Spleen (tissue), 13 donors: ENCODE measurements at places on chromosomes 5 and 9. TPM values are rescaled to one million over a fixed set of nuclear protein-coding genes. Genes with fewer than 3 reads are reported as not detected.

Gene TMC1
- total RNA-seq = not detected

GRCh38 chr5:59357381-59357977 is 536.0 kb downstream of the PDE4D start:
- DNase-seq = peak; percentile 22

GRCh38 chr5:119070578-119070827 is 384 bp upstream of the DMXL1 start:
- peak; percentile 94 for DNase-seq

Gene FGF1
- total RNA-seq = 2.5 TPM

GRCh38 chr5:142110046-142110531 is 1.5 kb downstream of the NDFIP1 start:
- DNase-seq = no peak

Gene ADAMTS12
- 1.4 TPM for total RNA-seq

- no peak for DNase-seq
These were observed 17.6 kb upstream of the CDKN2B start for GRCh38 chr9:22026696-22027095.

Gene FOXD4L3
- total RNA-seq = not detected

GRCh38 chr5:105953616-105954015 is 1717.1 kb downstream of the EFNA5 start:
- DNase-seq = no peak

Gene C5orf58
- not detected for total RNA-seq

Gene PCDHB11
- 1.4 TPM for total RNA-seq

Gene OTULINL
- 43.4 TPM for total RNA-seq

- no peak for DNase-seq
These were observed 569.9 kb downstream of the RAB3C start for GRCh38 chr5:59152701-59153245.

DNA sequence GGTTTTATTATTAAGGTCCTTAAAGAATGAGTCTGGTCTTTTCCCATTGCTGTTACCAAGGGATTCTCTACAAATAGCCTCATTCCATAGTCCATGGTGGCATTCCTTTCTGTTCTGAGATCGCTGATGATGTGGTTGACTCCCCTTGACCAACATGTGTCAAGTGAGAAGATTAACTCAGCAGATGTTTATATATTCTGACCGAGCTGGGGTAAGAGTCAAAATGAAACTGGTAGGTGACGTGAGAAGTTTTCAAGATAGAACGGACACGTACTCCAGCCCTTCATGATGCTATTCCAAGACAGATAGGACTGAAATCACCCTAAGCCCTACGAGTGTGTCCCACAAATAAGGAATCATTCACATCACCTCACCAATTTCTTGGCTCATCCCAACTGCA is 155.5 kb upstream of the WWC1 start:
- DNase-seq = no peak

DNA sequence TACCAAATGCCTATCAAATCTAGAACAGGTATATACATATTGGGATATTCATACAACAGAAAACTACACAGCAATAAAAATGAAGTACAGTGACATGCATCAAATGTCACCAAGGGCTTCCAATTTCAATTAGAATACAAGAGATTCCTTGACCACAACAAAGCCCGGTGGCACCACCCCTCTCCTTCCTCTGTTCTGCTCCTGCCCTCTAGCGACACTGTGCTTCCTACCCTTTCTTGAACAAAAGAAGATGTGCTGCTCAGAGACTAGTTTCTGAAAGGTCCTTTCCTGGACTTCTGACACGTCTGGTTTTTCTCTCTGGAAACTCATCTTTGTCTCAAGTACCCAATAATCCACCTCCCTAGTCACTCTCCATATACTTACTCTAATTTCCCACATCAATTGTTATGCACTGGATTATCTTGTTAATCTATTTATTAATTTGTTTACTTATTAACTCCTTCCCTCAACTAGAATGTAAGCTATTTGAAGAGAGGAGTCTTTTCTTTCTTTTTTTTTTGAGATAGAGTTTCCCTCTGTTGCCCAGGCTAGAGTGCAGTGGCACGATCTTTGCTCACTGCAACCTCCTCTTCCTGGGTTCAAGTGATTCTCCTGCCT is 70.4 kb upstream of the CTSV start:
- no peak for DNase-seq

GRCh38 chr5:101253096-101253495 is 350.0 kb upstream of the ST8SIA4 start:
- DNase-seq = no peak

GRCh38 chr5:73691302-73692080 is 65.5 kb downstream of the ARHGEF28 start:
- DNase-seq = no peak

DNA sequence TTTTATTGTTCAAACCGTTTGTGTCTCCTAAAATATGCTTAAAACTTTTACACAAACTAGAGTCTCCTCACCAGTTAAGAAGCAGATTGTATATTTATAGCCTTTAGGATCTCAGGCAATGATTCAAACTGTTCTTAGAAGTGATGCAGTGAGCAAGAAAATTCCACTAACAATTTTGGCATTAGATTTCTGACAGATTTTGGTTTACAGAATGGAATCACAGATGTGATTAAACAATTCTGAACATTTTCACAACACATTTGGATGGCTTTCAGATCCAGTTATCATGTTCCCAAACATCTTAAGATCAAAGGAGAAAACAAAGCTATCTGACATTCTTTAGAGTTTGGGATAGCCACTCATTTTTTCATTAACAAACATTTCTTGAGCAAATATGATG is 181.7 kb upstream of the RIOK2 start:
- no peak for DNase-seq

Gene ACER2
- 2.7 TPM for total RNA-seq

DNA sequence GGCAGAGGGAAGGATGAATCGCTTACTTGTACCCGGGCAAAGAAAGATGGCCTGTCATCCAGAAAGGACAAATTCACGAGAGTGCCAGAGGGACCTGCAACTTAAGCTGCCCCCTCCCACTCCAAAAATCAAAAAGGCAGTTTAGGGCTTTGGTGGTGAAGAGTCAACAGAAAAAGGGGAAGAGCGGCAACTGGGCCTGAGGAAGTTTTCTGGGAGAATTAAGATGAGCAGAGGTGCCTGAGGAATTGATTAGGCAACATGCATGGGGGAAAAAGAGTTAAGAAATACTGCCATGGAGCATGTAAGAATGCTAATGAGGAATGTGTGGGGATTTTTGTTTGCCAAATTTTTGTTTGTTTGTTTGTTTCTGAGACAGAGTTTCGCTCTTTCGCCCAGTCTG is 1.8 kb upstream of the ACTL7B start:
- DNase-seq = no peak

Gene TEX53
- not detected for total RNA-seq

DNA sequence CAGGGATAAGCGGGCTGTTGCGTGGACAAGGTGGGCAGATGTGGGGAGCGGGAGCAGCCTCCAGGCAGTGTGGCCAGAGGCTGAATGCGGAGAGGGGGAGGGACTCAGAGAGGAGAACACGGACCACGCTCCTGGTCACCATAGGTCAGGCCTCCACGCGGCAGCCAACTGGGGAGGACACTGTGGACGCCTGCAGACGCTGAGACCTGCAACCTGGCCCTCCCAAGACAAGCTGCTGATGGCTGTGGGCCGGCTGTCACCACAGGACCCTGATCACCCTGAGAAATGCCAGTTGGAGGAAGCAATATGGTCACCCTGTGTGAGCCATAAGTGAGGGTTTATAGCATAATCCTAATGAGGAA is 16.8 kb downstream of the LPCAT1 start:
- no peak for DNase-seq

Gene ADGRD2
- 0.25 TPM for total RNA-seq

DNA sequence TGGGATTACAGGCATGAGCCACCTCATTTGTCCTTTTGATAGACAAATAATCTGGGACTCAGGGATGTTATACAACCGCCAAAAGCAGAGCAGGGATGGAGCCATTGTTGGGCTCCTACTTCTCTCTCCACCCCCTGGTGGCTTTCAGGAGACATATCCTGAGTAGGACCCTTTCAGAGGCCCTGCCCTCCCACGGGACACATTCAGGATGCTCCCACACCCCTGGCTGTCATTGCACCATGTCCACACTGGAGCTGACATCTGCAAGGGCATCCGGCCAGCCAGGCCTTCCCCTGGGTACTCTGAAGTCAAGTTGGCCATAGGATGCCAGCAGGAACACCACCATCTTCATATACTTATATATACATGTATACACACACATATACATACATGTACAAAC is 181.8 kb downstream of the SYK start:
- no peak for DNase-seq

GRCh38 chr9:93262537-93263310 is 78.8 kb downstream of the WNK2 start:
- peak; percentile 53 for DNase-seq

DNA sequence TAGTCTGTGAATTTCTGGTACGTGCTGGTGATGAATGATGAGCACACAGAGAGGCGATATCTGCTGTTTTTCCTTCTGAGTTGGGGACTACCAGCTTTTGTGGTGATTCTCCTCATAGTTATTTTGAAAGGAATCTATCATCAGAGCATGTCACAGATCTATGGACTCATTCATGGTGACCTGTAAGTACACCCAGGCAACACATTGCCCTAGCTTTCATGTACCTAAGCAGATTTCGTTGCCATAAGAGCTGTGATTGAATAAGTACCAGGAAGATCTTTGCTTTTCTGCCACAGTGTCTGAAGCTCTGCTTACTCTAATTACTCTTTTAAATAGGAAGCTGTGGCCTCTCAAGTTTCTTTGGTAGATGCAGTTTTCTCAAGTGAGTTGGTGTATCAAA is 397.8 kb downstream of the ARRDC3 start:
- DNase-seq = no peak

DNA sequence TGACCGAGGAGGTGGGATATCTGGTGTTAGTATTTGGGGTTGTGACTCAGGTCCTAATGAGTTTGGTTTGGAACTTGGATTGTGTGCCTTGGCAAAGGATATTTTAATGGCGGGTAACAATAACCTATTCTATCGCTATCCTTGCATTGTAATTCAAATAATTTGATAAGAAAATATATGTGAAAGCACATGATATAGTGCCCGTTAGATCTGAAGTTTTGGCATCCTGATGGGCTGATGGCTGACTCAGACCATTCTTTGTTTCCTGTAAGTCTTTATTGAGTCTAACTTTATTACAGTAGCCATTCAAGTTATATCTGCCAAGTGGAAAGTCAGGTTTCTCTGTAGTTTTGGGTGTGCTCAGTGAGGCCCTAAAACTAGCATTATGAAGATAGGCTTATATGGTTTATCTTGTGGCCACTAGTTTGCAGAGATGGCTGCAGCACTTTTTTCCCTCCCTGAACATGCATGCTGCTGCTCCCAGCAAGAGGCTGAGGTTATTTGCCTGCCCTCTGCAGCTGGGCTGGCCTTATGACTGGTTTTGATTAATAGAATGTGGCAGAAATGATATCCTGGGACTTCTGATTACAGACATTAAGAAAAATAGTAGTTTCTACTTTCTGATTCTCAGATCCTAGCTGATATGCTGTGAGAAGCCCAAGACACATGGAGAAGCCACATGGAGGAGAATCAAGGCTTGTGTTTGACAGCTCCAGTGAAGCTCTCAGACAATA is 46.6 kb downstream of the CFAP95 start:
- no peak for DNase-seq

- no peak for DNase-seq
These were observed 159.5 kb downstream of the BAAT start for GRCh38 chr9:101225271-101225670.

GRCh38 chr5:147484708-147485020 is 25.2 kb downstream of the DPYSL3 start:
- DNase-seq = no peak

GRCh38 chr9:133769511-133770075 is 31.4 kb upstream of the SARDH start:
- DNase-seq = peak; percentile 59

DNA sequence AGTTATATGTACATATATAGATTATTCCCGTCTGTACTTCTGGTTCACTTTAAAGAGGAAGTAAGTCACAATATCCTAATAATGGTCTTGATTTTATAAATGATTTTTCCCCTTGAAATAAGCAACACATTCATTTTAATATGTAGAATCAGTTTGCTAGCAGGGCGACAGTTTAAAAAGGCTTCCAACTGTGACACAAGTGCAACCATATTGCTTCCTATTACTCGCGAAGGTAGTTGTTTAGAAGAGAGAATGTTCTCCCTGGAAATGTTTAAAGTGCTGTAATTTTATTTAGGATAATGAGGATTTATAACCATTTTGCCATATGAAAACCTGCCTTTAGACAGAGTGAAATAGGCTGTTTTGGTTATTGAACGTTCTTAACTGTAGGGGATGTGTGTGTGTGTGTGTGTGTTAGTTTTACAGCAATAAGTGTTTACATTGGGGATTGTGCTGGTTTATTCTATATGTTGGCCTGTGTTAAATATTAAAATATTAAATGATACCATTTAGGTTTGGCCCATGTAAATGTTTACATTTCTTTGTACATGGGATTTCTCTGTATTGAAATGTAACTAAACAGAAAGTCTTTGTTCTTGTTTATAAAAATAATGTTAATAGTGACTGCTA is 138.3 kb downstream of the PBX3 start:
- DNase-seq = no peak

Gene PRR16
- total RNA-seq = 4.5 TPM

GRCh38 chr5:122565331-122565730 is 209.5 kb upstream of the SNX2 start:
- no peak for DNase-seq

Gene GDNF
- total RNA-seq = 0.13 TPM

Gene TXNDC8
- not detected for total RNA-seq

Gene RASEF
- 0.59 TPM for total RNA-seq

DNA sequence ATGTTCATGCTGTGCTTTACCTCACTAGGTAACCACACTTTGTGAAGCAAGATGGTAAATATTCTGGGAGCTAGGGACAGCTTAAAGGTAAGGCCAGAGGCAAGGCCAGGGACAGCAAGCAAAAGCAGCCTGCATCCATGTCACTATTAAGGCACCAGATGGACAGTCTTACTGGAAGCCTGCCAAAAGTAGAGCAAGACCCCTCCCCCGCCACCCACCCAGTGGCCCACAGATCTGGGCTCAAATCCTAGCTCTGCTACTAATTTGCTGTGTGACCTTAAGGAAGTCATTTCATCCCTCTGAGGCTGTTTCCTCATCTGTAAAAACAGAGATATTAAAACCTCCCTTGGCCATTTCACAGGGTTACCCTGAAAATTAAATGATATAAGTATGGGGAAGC is 13.2 kb upstream of the ERMP1 start:
- no peak for DNase-seq

GRCh38 chr9:95075700-95076099 is 241.8 kb downstream of the FANCC start:
- DNase-seq = no peak

- no peak for DNase-seq
These were observed 23.5 kb upstream of the TRIM32 start for GRCh38 chr9:116663581-116663980.

Gene PAEP
- total RNA-seq = not detected

Gene SERF1A
- 10.5 TPM for total RNA-seq

Gene MORN5
- not detected for total RNA-seq

Gene CYSRT1
- total RNA-seq = not detected
